ENCODE measurements at places on chromosomes 3 and 15. TPM values are rescaled to one million over a fixed set of nuclear protein-coding genes. Genes with fewer than 3 reads are reported as not detected.

DNA sequence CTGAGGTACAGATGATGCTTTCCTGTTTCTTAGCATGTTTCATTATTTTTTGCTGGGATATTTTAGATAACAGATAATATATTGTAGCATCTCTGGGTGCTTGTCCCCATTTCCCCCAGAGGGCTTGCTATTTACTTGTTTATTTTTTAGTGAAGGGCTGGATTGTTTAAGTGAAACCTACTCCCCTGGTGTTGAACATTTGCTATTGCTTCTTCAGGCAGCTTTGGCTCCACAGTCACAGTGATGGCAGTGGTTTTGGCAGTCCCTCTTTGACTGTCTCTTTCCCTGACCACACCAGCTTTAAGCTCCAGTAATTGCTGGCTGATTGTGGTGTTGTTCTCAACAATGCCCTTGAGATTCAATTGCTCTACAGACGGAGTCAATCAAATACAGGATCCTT is 128.9 kb downstream of the KLF13 start:
- DNase-seq, result no peak

Gene FOXB1
- 1.2 TPM for total RNA-seq

DNA sequence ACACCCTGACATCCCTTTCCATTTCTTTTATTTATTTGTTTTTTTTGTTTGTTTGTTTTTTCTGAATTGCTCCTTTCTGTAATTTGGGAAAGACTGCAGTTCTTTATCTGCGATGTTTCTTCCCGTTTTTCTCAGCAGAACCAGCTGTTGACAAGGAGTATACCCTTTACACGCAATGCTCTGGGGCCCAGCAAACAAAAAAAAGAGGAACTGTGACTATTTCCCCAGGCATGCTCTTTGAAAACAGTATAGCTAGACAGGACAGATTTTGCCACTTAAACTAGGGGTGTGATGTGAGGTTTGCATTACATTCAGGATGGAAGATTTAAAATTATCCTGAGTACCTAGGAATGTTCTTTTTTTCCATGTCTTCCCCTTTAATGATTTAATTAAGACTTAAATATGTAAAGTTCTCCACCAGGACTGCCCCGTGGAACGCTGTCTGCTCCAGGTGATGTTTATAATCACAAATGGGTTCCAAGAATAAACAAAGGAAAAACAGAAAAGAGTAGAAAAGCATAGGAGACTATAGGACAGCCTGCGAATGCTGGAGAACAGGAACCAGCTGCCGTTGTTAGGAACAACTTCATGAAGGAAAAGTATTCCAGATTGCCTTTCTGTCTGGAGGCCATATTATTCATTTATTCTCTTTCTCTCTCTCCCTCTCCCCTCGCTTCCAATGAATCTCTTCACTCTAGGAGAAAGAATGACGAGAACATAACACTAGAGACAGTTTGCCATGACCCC is 43.3 kb downstream of the TGFBR2 start:
- DNase-seq, result peak; percentile 67

GRCh38 chr3:130963878-130964277 is 62.7 kb downstream of the ASTE1 start:
- no peak for DNase-seq

- DNase-seq, result peak; percentile 57
These were observed 461 bp upstream of the FNDC3B start for GRCh38 chr3:172038798-172039435.

- no peak for DNase-seq
These were observed 263.2 kb downstream of the NR2F2 start for GRCh38 chr15:96593735-96594134.

Gene RTP3
- total RNA-seq, result 1.2 TPM

- DNase-seq, result no peak
These were observed 131.2 kb downstream of the TBL1XR1 start for GRCh38 chr3:177066068-177066467.

GRCh38 chr3:106877627-106878026 is 499.6 kb upstream of the CCDC54 start:
- no peak for DNase-seq

Gene DPPA4
- total RNA-seq, result 7.5 TPM

GRCh38 chr15:71138473-71138872 is 23.2 kb downstream of the THSD4 start:
- no peak for DNase-seq

- no peak for DNase-seq
These were observed 513.9 kb downstream of the NLGN1 start for GRCh38 chr3:173911446-173911845.

GRCh38 chr3:174337227-174337626 is 521.9 kb upstream of the NAALADL2 start:
- no peak for DNase-seq

DNA sequence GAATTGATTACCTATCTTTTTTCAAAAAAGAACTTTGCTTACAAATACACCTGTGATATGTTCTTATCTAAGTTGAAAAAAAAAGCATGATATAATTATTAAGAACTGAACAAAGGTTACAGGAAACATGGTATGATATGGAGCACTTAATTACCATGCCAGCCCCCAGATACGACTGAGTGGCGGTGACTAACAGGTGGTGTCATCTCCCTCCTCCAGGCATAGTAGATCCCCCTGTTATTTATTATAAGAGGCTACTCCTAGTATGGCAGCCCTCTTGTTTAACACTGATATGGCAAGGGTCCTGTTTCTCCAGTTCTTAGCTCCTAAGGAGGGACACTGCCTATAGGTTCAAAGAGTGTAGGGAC is 31.0 kb upstream of the TM4SF4 start:
- no peak for DNase-seq

DNA sequence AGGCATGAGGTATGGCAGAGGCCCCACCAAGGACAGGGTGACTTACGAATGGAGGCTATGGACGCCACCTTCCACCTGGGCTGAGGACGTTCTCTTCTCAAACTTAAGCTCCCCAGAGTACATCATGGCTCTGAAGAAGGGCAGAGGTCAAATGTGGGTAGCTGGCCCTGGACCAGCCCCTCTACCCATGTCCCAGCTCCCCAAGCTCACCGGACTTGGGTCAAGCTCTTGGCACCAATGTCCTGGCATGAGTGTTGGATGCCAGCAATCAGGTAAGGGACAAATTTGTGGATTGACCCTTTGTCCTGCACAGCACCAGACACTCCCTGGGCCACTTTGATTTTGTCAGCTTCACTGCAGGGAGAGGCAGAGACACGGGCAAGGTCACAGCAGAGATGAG is 2.5 kb downstream of the NDUFAF3 start:
- DNase-seq, result no peak

DNA sequence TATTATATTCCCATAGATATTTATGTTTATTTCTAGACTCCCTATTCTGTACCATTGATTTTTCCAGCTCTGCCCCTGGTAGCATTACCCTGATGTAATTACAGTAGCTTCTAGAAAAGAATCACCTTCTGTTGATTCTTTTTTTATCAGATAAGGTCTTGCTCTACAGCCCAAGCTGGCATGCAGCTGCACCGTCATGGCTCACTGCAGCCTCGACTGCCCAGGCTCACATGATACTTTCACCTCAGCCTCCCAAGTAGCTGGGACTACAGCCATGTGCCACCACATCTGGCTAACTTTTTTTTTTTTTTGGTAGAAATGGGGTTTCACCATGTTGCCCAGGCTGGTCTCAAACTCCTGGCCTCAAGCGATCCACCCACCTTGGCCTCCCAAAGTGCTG is 41.8 kb downstream of the SLC24A1 start:
- no peak for DNase-seq

- DNase-seq, result peak; percentile 87
These were observed 172.5 kb upstream of the GADL1 start for GRCh38 chr3:31067004-31067403.

GRCh38 chr3:126365351-126366277 is 8.4 kb upstream of the KLF15 start:
- no peak for DNase-seq

DNA sequence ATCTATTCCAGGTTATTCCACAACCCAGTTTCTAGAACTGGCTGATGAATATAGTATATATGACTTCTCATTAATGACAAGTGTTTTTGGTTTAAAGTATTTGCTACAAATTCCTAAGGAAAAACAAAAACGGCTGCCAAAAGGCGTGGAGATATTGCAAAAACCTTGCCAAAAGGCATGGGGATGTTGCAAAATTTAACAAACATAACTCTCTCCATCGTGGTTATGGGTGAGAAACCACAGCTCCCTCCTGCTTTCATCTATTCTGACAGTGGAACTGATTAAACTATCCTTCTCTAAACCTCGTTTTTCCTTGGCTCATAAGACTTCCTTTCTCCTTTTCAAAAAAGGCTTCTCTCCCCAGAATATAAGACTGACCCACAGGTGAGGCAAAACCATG is 342.0 kb upstream of the PDZRN3 start:
- no peak for DNase-seq

DNA sequence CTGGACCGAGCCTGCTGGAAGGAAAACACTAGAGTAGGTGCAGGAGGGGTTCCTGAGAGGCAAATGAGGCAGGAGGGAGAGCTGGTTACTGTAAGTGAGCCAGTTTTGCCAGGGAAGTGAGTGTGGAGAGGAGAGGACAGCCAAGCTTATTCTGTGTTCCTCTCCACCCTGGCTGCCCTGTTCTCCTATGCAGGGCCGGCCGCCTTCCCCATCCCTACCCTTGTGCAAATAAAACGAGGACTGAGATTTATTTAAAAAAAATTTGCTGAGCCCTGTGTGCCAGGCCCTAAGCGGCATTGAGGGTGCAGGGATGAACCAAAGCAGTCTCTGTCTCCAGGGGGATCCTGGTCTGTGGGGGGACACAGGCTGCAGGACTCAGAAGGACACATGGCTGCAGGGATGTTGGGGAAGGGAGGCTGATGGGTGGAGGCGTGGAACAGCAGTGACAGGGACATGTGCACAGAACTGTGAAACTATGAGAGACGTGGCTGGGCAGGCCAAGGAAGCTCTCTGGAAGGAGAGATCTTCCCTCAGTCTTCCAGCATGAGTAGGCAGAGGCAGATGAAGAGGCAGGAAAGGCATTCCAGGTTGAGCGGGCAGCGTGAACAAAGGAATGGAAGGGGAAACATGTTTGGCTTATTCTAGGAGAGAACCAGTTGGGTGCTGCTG is 12.1 kb downstream of the CORO2B start:
- DNase-seq, result no peak

DNA sequence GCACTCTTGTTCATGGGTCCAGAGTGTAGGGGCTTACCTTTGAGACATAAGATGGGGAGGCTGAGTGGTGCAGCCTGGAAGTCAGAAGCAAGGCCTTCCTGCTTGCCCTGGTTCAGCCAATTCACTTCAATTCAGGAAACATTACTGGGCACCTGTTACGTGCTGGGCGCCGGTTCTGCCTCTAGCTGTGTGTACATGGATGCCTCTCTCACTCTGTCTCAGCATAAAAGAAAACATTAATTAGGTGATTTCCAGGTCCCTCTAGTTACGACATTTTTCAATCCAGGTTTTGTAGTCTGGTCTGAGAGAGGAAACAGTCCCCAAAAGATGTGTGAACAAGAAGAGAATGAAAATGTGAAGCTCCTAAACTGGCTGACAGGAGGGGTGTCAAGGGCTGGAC is 1.2 kb downstream of the RTP1 start:
- no peak for DNase-seq

Gene CELF6
- 1.9 TPM for total RNA-seq

DNA sequence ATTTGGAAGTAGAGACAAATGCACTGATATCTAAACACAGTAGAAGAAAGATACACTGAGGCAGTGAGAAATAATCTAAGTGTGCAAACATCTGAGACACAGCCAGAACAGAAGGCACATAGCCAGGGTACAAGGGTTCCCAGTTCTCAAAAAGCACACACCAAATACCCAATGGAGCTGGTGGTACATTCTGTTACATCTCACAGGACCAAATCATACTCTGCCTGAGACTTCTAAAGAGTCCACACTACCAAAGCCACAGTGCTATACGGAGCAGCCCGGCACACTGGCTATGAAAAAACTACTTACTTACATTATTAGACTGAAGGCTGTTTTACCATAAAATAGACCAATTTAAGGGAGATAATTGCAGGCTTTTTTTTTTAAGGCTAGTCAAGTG is 19.3 kb downstream of the CLPX start:
- DNase-seq, result no peak

DNA sequence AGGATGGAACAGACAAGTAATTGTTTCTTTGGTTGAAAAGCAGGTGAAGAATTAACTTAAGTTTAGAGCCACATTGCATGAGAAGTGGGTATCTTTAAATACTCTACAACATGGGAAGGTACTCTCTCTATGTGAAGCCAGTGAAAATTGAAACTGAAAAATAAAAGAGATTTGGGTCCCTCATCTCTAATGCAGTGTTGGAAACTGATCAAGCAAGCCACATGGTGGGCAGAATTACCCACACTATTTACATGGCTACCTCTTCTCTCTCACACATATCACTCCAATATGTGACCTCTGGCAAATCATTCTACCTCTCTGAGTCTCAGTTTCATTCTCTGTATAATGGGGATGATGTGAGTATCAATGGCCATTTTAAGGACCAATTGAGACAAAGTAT is 339.0 kb downstream of the IL5RA start:
- no peak for DNase-seq

Gene C3orf52
- total RNA-seq, result 16.1 TPM
